ENCODE measurements at places on chromosomes 1 and 21.

GRCh38 chr1:235817101-235817728, 49.5 kb downstream of the LYST start:
- DNase-seq: no peak

- no peak for DNase-seq
Measured at GRCh38 chr1:206716159-206716869, 31.6 kb downstream of the MAPKAPK2 start.

DNA sequence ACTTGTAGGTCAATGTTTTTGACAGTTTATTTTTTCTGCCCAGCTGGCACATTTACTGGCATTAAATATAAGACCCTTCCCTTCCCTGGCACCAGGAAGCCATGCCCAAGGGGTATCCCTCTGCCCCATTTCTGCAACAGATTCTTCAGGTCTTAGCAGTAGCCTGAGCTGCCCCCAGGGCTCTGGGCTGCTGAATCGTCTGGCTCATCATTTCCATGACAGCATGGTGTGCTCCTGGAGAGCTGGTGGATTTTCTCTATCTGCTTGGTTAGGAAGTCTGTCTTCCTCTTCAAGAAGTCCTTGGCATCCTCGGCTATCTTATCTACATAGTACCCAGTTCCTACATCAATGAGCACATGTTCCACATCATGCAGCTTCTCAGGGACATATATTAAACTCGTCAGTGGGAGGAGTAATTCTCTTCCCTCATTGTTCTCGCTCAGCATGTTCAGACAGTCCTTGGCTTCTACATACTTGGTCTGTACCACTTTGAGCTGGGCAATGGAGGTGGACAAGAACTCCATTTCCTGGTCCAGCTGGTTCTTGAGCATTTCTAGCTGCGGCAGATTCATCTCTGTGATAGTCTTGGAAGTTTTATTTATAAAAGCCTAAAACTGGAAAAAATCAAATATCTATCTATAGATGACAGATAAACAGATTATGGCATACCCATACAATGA, 23.5 kb downstream of the MIA3 start:
- no peak for DNase-seq

- no peak for DNase-seq
Measured at GRCh38 chr1:237664348-237664747, 226.4 kb downstream of the ZP4 start.

- DNase-seq: no peak
Measured at GRCh38 chr1:18972991-18973390, 16.5 kb upstream of the IFFO2 start.

- DNase-seq: peak; percentile 60
Measured at GRCh38 chr1:8858888-8859706, 19.4 kb downstream of the ENO1 start.

- DNase-seq: no peak
Measured at GRCh38 chr1:153475282-153475681, 14.8 kb upstream of the S100A7 start.

- DNase-seq: no peak
Measured at GRCh38 chr1:68112835-68113243, 62.4 kb upstream of the DIRAS3 start.

- no peak for DNase-seq
Measured at GRCh38 chr1:7859406-7859805, 6.5 kb upstream of the UTS2 start.

DNA sequence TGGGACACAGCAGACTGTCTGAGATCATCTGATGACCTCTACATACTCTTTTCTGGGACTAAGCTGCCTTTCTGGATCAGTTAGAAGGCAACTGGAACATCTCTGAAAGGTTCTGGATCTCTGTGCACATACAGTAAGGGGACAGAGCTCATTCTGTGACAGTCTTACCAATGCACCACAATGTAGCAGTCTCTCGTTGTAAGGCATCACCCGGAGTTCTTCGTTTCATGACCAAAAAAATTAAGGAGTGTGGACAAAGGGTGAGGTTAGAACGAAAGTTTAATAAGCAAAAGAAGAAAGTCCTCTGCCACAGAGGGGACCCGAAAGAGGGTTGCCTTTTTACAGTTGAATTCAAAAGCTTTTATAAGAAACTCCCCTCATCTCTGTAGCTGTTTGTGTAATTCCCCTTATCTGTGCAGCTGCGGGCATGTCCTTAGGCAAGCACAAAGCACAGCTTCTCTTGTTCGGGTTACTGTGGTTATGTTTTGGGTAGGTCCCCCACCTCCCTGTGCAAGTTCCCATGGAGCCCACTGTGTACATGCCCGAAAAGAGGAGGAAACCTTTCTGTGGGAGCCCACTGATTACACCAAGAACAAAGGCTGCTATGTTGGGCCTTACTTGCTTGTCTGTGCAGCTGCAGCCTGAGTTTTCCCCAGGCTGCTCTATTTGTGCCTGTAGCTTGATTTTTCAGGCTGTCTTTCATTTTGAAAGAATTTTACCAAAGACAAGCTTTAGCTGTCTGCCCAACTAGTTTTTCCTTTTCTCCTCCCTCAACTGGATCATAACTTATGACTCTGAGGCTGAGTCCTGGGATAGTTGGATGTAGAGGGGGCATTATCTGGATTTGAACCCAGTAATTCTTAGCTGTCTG, 53.1 kb upstream of the CACNA1E start:
- no peak for DNase-seq

DNA sequence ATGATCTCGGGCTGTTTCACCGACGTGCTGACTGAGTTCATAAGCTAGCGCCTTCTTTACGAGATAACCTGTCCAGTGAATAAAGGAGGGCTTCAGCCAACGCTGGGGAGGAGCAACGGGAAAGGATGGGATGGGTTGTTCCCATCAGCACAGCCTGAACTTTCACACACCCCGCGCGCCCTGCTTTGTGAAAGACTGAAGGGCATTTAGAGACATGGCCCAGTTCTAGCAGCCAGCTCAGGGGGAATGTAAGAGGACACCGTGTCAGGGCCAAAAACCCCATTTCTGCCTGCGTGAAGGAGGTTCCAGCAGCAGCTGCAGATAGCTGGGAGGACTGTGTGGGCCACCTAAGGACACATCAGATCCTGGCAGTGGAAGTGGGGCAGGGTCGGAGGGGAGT, 255.1 kb upstream of the RAB4A start:
- DNase-seq: no peak

DNA sequence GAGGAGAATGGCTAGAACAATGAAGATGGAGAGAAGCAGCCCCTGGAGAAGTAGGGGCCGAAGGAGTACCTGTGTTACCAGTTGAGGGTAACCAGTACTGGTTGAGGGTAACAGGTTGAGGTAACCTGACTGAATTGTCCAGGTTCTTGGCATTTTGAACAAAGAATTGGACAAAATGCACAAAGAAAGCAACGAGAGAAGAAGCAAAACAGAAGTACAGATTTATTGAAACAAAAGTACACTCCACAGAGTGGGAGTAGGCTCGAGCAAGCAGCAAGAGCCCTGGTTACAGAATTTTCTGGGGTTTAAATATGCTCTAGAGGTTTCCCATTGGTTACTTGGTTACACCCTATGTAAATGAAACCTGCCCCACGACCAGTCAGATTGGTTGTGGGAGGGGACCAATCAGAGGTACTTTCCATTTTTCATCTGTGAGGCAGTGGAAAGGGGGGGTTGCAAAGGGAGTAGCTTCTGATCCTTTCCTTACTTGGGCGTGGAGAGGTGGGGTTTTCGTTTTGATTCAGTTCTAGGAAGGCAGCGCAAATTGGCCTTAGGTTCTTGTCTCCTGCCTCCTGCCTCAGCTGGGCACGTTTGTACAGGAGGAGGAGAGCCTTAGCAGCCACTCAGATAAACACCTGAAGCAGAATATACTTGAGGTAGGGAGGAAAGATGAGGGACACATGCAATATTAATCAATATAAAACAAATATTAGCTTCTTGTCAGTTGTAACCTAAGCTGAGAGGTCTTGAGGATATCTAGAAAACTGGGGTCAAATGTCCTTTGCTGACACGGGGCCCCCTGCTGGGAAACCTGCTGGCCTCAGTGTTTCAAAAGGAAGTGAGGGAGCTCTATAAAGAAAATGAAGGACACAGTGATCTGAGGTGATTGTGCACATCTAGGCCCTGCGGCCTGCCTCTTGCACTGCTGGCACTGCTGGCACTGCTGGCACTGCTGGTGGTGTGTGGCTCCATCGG, 14.3 kb upstream of the LSM10 start:
- DNase-seq: no peak

GRCh38 chr1:205375835-205376545, 19.3 kb upstream of the KLHDC8A start:
- DNase-seq: no peak

DNA sequence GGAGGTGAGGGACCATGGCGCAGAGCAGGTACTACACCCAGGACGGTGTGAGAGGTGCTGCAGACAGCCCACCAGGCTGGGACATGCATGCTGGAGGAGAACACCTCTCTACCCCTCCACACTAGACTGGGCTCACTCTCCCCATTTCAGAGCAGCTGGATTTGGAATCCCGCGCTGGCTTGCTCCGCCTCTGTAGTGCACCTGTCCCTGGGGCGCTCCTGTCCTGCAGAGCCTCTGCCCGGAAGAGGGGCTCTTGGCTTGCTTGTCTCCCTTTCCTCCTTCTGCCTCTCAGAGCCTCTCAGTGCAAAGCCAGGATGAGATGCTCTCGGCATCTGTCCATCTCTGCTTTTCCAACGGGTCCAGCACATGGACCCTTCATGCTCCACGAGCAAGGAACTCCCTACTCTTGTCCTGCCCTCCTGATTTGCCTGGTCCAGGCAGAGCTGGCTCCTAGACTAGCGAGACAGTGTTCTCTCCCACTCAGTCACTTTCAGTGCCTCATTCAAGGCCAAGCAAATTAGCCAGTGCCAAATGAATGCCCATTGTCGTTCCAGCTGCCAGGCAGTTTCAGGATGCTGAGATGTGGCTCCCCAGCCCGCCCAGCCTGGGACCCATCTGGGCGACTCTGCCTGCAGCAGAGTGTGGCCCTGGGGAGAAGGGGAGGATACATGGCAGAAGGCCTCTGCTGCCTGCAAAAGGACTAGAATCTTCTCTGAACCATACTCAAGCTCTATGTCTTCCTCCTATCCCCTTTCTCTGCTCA, 33.7 kb downstream of the CDCA8 start:
- no peak for DNase-seq

- no peak for DNase-seq
Measured at GRCh38 chr21:41899426-41900202, 20.5 kb upstream of the PRDM15 start.

DNA sequence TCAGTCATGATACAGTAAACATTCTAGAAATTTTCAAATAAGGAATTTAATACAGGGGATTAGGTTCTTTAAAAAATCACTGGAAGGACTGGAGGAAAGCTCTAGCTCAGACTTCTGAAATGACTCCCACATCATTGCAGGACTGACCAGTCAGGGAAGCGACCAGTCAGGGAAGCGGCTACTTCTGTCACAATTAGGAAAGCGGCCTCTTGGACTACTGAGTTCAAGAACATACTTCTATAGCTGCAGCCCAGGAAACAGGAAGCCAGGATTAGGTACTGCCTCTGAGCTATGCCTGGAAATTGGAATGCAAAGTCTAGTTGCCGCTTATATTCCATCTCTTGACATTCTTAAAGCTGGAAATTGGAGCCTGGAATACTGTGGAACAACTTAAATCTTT, 45.5 kb downstream of the USP25 start:
- DNase-seq: no peak

GRCh38 chr21:27365394-27365793, 398.5 kb upstream of the ADAMTS5 start:
- DNase-seq: no peak

GRCh38 chr1:25688390-25689119, 72.0 kb downstream of the MAN1C1 start:
- DNase-seq: no peak

- DNase-seq: no peak
Measured at GRCh38 chr21:43273016-43273707, 104.4 kb downstream of the CRYAA start.

DNA sequence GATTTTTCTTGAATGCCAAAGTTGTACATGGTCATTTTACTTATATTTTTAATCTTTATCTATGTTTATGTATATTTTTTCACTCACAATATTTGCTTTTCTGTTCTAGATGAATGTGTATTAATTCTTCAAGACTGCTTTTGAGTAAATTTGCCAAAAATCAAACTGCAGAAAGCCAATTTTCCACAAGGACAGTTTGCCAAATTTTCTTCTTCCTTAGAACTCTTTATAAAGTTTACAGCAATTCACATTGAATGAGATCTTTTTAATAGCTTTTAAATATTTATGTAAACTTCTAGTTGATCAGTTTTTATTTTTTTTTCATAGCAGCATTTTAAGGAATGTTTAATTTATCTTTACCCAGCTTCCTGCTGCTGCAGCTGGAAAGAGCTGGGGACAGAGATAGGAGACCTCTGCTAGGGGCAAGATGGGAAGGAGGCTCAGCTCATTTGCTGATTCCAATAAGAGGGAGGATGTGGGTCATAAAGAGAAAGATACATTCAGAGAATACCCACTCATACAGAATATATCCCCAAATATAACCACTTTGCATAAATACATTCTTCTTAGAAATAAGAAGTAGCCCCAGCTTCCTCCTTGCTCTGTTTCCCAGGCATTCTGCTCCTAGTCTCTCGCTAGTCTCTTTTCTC, 93.0 kb downstream of the ODF2L start:
- no peak for DNase-seq

- peak; percentile 19 for DNase-seq
Measured at GRCh38 chr1:197181982-197182381, 35.5 kb upstream of the ASPM start.

DNA sequence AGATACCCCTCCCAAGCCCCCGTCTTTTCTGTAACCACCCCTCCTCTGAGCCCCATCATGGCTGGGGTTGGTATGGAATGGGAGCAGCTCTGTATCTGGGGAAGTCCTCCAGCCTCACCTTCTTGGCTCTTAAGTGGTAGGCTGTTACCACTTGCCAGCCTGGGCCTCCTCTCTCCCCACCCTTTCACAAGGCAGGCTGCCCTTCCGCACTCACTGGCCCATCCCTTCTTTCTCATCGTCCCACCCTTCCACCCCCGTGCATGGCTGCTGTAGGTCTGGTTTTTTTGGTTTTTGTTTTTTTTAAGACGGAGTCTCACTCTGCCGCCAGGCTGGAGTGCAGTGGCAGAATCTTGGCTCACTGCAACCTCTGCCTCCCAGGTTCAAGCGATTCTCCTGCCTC, 5.2 kb downstream of the CYB561D1 start:
- DNase-seq: no peak

GRCh38 chr21:45736042-45736689, 92.6 kb downstream of the PCBP3 start:
- DNase-seq: no peak

DNA sequence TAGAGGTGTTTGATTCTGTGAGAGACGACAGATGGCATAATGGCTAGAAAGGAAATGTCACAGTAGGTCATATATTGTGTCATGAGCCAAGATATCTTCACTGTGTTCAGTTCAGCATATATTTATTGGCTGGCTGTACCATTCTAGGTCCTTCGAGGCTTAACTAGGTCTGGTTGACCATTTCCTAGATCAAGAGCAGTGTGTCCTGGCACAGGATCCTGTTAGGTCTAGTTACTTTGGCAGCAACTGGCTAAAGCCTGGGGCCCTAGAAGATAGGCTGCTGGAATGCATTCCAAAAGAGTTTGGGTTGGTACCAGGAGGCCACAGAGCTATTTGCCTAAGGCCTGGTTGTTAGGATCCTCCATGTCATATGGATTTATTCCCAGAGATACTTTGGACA, 20.9 kb downstream of the ZBTB40 start:
- DNase-seq: no peak
